ENCODE measurements at places on chromosomes 16 and 17.

GRCh38 chr16:74893541-74893940, 91.4 kb downstream of the WDR59 start:
- DNase-seq = no peak

GRCh38 chr17:79952265-79952877, 83.3 kb downstream of the TBC1D16 start:
- no peak for DNase-seq

DNA sequence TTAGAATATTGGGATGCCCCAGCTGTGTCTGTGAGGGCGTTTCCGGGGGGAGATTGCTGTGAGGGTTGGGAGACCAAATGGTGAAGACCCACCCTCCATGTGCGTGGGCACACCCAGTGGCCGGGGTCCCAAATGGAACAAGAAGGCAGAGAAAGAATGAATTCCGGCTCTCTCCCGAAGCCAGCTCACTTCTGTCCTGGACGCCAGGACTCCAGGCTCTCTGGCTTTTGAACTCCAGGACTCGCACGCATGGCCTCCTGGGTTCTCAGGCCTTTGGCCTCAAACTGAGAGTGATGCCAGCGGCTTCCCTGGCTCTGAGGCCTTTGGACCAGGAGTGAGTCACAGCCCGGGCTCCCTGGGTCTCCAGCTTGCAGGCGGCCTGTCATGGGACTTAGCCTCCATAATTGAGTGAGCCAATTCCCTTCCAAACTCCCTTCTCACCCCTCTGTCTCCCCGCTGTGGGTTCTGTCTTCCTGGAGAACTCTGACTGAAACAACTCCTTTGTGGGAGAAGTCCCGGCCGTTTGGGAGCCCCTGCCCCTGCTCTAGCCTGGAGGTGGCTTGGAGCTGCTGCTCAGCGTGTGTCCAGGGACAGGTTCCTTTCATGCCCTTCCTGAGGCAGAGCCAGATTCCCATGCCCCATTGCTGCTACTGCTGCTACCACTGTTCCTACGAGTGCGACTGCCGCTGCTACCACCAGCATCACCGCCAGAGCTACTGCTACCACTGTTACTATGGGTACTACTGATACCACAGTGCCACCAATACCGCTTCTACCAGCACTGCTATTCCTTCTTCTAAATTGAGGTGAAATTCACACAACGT, 49.8 kb upstream of the CBX4 start:
- DNase-seq = no peak

GRCh38 chr17:42407289-42407836, 15.7 kb downstream of the CAVIN1 start:
- peak; percentile 18 for DNase-seq

- DNase-seq = peak; percentile 82
These were observed 1.1 kb downstream of the ANKRD11 start for GRCh38 chr16:89489040-89489897.

- no peak for DNase-seq
These were observed 203.9 kb downstream of the CEP112 start for GRCh38 chr17:65987988-65988387.

DNA sequence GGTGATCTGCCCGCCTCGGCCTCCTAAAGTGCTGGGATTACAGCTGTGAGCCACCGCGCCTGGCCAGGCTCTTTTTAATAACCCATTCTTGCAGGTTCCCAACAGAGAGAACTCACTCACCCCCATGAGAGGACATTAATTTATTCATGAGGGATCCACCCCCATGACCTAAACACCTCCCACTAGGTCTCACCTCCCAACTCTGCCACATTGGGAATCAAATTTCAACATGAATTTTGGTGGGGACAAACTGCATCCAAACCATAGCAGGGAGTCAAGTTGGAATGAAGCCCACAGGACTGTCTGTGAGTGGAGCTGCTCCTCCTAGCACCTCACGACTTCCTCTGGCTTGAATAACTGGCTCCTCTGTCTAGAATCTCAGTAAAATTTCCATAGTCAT, 85.5 kb downstream of the WWP2 start:
- DNase-seq = no peak

DNA sequence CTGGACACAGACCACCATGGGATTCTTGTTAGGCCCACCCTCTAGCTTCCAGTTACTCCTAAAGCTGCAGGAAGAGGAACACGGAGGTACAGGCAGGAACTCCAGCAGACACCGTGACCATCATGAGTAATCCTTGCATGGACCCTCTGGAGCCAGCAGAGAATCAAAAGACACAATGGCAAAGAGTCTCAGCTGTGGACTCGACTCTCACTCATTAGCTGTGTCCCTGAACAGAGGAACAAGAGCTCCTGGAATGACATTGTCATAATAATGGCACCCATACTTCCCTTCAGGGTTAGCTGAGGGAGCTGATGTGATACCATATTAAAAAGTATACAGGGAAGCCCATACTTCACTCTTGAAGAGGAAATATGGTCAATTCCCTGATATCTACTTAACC, 176.3 kb upstream of the ASIC2 start:
- no peak for DNase-seq

DNA sequence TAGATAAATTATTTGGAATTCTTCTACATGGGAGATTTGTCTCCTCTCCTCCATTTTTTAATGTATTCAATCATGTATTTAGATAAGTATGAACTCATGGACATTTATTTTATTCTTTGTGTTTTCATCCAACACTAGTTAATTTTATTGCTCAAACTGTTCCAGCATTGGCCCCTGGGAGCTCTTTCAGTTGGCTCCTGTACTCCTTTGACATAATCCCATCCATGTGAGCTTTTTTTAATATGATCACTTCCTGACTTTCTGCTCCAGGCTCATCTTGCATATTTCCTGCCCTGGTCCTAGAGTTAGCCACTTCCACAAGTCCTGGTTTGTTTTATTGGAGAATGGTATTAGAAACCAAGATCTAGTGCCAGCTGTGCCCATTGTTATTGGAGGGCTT, 419.0 kb upstream of the CDH11 start:
- no peak for DNase-seq

GRCh38 chr16:29806099-29806579, at the start of gene MAZ:
TSS of gene MAZ (plus strand) at chr16:29806529. CDS start at chr16:29806702, 173 bp downstream.
- DNase-seq = peak; percentile 65

DNA sequence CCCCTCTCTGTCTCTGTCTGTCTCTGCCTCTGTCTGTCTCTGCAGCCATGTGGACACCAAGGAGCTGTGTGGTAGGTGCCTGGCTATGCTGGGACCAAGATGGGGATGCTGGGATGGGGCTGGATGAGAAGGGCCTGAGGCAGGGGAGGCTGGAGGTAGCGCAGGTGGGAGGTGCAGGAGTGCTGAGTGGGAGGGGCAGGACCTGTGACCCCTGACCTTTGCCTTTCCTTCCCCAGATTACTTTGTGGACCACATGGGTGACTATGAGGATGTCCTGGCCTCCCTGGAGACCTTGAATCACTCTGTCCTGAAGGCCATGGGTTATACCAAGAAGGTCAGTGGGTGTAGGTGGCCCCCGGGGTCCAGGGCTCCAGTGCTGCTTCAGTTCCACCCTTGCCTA, 12.8 kb downstream of the NECAB2 start:
- DNase-seq = no peak
